ENCODE measurements at places on chromosomes 11 and 22.

GRCh38 chr11:118410055-118410745 lies 8.8 kb downstream of the ATP5MG start:
- no peak for DNase-seq

GRCh38 chr11:44256673-44257291 lies 53.2 kb downstream of the ALX4 start:
- DNase-seq = no peak

DNA sequence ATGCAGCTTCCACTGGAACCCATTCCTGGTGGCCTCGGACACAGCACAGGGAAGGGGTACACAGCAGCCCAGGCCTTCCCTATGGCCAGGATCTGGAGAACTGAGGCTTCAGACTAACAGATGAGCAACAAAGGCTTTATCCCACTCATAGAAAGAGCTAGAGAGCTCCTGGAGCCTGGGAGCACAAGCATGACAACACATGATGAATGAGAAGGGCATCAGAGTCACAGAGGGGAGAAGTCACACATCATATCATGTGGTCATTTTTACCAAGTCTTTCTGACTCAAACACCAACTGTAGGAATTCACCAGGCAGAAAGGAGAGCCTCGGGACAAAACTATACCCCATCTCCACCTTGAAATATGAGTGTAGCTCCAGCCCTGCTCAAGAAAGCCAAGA lies 43.2 kb downstream of the NRXN2 start:
- no peak for DNase-seq

GRCh38 chr11:37108436-37109285 lies 510.6 kb upstream of the RAG2 start:
- no peak for DNase-seq

GRCh38 chr11:16815047-16815767 lies 76.8 kb downstream of the C11orf58 start:
- no peak for DNase-seq

GRCh38 chr22:27196606-27197005 lies 539.2 kb downstream of the MIAT start:
- DNase-seq = no peak

DNA sequence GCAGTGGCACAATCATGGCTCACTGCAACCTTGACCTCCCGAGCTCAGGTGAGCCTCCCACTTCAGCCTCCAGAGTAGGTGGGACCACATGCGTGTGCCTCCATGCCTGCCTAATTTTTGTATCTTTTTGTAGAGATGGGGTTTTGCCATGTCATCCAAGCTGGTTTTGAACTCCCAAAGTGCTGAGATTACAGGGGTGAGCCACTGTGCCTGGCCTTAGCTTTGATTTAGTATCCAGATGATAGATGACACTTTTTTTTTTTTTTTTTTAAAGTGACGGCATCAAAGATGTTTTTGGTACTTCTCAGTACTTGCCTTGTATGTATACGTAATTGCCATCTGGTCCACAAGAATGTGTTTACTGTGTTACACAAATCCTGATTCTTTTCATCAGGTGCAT lies 23.4 kb downstream of the LDHAL6A start:
- DNase-seq = no peak

GRCh38 chr11:8234910-8235309 lies 28.8 kb downstream of the LMO1 start:
- DNase-seq = no peak

- no peak for DNase-seq
Observed at GRCh38 chr11:102734650-102735049, 9.9 kb upstream of the MMP8 start.

DNA sequence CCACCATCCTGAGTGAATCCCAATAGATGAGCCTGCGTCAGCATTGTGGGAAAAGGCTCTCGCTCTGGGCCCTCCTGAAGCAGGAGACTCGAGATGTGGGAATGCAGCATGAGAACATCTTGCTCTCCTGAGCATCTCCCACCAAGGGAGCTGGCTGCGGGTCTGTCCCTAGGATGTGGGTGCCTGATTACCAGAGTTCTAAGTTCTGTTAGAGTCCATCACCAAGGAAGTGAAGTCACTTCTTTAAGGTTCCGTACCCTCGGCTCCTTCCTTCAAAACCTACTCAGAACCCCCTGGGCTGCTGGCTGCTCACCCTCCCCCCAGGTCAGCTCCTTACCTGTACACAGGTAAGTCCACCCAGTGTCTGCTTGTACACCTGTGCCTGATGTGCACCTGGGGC lies 100.5 kb upstream of the IGLL5 start:
- DNase-seq = no peak

- DNase-seq = no peak
Observed at GRCh38 chr11:2129308-2129698, 9.9 kb downstream of the IGF2 start.

DNA sequence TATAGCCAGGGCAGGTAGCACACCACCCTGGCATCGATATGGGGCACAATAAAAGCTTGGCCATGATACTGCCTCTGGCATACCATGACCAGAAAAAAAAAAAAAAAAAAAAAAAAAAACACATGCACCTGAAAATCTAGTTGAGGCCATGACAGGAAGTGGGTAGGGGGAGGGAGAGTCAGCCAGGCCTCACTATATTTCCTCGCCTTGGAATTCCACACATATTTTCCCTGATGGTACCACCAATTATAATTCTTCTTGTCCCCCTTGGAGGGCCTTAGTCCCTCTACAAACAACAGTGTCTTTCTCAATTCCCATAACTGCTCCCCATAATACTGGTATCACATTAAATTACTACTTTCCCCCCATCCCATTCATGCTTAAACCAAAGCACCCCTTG lies 12.6 kb upstream of the CHKA start:
- DNase-seq = no peak

- DNase-seq = no peak
Observed at GRCh38 chr22:44497218-44497904, 672 bp downstream of the RTL6 start.

DNA sequence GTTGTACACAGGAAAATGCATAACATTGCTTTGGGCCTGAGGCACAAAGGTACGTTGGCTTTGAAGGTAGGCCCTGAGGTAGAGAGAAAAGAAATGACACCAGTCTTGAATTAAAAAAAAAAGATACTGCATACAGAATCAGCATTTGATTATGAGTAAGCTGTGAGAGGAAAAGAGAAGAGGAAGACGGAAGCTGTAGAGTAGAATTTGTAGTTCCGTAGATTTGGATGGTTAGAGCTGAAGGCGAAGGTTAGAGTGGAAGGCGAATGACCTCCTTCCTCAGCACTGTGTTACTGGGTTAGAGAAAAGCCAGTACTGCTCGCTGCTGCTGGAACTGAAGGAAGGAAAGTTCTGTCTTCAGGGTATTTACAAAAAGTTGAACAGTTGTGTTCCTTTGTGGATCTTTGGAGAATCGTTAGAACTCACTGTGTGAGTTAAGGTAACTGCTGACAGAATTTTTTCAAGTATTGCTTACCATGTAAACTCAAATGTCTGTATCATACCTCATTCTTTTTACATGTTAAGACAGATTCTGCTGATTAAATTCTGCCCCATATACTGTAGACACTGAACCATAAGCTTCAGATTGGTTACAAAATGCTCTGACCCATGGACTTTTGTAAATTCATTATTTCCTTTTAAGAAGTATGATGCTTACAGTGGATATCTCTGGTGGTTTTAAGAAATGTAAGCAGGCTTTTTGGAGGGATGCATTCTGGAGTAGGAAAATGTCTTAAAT lies 50.2 kb downstream of the MCAM start:
- no peak for DNase-seq

DNA sequence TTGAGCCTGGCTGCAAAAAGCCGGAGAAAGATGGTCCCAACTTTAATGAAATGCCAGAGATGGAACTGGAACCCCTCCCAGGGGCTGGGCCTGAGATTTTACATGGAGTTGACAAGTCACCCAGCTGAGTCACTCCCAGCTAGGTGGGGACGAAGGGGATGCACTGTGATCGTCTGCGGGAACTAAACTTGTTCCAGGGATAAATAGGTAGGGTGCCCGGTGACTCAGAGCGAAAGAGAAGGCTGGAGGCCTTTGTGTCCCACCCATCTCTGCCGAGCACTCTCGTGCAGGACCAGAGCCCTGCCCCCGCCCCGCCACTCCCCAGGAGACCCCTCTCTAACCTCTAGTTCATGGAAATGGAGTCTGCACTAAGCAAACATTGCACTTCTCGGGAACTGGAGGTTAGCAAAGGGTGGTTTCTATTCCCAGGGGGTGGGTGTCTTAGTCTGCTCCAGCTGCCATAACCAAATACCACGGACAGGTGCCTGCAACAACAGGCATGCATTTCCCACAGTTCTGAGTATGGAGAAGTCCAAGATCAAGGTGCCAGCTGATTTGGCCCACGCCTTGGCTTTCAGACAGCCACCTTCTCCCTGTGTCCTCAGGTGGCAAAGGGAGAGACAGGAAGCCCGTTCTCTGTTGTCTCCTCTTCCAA lies 60.7 kb upstream of the FADD start:
- DNase-seq = no peak

DNA sequence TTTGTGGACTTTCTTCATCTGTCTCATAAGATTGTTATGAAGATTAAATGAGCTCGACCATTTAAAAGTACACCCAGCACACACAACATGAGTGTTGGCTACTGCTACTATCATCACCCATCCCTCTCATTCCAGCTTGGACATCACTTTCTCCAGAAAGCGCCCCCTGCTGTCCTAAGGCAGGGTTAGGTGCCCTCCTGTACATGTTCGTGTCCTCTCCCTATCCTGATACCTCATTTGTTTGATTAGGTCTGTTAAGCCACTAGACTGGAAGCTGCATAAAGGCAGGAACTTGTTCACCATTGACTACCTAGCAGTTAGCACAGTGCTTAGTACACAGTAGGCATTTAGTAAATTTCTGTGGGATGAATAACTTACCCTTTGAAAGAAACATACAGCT lies 85.5 kb downstream of the ENTHD1 start:
- DNase-seq = no peak
